ENCODE measurements at places on chromosomes 11 and 22. TPM values are rescaled to one million over a fixed set of nuclear protein-coding genes. Genes with fewer than 3 reads are reported as not detected.

DNA sequence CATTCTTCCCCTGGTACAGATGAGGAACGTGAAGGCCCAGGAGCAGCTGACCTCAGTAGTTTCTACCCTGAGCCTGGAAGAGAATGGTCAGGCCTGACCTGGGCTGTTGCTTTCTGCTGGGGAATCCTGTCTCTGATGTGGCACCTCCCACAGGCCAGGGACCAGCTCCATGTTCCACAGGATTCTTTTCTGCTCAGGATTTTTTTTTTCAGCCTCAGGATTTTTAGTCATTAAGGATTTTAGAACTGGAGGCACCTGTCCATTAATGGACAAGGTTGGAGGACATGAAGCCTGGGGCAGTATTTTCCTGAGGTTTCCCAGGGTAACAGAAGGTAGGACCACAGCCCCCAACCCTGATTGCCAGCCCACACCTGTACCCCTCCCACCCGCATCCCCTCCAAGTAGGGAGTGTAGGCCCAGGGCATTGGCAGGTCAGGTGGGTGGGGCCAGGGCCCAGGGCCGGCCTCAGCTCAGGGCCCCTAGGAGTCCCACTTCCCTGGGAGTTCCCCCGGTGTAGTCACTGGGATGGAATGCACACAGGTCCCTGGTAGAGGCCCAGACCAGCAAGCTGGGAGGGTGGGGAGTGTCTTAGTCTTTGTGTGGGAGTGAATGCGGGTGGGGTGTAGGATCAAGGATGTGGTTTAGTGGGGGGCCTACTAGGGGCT, 16.1 kb downstream of the BIK start:
- DNase-seq = no peak

Gene MMP7
- 0.20 TPM for polyA plus RNA-seq

DNA sequence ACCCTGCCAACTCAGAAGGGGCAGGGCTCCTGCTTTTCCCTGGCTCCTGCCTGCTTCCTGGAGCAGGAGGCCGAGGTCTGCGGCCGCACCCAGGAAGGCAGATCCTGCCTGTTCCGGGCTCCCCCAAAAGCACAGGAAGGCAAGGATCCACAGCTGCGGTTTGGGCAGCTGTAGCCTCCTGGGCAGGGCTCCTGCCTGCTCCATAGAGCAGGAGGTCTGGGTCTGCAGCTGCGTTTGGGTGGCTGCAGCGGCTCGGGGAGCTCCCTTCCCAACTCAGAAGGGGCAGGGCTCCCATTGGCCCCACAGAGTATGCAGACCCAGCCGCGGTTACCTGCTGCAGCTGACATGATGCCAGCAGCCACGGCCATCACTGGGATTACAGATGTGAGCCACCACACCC, 5.5 kb downstream of the UPK2 start:
- no peak for DNase-seq

Gene SLC35F2
- 32.6 TPM for polyA plus RNA-seq
